ENCODE measurements at places on chromosomes 12 and 14.

DNA sequence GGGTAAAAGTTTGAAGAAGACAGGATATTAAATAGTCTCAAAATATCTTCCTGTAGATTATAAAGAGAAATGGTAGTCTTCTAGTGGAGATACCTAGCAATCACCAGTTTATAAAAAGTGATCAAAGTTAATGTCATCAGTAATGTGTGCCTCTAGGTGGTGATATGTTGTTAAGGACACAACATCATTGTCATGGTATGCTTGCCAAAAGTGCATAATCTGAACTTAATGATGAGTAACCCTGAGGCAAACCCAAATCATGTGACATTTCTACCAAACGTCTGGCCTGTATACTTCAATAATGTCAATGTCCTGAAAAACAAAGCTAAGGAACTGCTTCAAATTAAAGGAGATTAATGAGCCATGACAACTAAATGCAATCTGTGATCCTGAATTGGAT is 214.7 kb downstream of the PHLDA1 start:
- DNase-seq = no peak

- no peak for DNase-seq
These were observed 38.6 kb downstream of the NOC4L start for GRCh38 chr12:132182711-132183365.

DNA sequence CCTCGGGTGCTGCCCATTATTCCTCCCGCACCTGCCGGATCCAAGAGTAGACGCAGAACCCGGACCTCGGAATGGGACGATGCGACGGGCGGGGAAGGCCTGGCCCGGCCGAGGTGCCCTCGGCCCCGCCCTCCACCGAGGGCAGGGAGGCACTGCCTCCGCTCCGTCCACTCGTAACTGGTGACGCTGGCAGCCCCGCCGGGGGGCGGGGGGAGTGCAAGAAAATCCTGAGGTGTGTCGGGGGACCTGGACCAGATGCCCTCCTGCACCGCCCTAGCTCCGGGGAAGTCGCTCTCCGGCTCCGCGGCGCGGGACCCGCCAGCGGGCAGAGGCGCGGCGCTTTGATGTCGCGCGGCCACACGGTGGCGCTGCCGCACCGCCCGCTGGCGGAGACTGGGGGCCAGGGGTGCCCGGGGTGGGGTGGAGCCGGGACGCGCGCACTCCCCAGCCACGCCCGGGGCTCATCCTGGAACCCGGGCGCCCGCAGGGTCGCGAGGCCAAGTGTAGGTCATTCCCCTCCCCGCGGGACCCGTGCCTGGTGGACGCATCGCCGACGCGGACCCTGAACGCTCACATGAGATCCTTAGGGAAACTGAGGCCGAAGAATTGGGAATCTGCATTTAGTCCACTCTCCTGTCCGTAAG is 202.8 kb downstream of the TTC8 start:
- DNase-seq = peak; percentile 35

DNA sequence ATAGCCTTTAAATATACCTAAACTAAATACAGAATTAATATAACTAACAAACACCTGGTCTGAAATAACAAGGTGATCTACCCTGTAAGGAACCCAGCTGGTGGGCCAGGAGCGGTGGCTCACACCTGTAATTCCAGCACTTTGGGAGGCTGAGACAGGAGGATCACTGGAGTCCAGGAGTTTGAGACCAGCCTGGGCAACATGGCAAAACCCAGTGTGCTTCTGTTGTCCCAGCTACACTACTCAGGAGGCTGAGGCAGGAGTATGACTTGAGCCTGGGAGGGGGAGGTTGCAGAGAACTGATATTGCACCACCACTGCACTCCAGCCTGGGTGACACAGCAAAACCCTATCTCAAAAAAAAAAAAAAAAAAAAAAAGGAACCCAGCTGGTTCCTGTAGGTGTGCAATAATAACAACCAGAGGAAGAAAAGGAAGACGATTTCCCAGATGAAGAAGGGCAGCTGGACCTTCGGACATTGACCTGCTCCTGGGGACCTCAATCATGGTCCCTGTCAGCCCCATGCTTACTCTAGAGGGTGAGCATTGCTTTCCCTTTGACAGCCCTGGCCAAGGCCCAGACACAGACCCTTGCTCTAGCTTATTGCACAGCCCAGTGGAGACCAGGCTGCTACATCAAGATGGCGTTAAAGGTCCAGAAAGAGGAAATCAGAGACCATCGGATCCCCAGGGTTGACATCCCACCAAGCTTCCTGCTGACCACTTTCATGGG is 5.4 kb downstream of the FOS start:
- no peak for DNase-seq

DNA sequence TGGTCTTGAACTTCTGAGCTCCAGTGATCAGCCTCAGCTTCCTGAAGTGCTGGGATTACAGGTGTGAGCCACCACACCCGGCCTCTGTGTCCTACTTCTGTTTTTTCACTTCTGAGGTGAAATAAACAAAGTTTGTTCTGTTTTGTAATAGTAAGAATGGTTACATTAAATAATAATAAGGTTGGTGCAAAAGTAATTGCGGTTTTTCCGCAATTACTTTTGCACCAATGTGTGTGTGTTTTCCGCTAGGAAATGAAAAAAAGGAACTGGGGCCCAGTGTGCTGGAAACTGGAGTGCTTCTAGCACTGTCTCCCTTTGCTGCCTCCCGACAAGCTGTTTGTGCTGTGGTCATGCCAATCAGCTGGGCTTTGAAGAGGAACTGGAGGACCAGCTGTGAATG is 140.9 kb downstream of the NTS start:
- DNase-seq = no peak

DNA sequence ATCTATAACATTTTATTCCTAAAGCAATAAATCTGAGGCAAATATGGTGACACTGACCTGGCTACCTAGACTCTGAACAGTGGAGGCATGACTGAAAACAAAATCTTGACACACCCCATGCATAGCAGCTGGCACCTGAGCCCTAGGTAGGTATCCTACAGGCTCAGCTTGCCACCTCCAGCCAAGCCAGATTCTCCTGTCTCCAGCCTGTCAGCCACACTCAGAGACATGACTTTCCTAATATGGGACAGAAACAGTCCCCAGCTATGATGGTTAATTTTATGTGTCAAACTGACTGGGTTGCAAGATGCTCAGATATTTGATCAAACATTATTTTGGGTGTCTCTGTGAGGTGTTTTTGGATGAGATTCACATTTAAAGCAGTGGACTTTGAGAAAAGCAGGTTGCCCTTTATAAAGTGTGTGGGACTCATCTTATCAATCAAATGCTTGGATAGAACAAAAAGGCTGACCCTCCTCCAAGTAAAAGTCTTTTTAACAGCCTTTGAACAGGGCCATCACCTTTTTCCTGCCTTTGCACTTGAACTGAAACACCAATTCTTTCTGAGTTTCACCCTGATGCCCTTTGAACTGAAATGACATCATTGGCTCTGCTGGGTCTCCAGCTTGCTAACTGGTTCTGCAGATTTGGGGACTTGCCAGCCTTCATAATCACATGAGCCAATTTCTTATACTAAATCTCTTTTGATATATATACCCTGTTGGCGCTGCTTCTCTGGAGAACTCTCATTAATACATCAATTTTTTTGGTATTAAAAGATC is 125.4 kb downstream of the LLPH start:
- no peak for DNase-seq

GRCh38 chr12:67892259-67893021 is 96.8 kb upstream of the IFNG-AS1 start:
- DNase-seq = no peak

GRCh38 chr12:22628228-22628627 is 3.3 kb downstream of the ETNK1 start:
- DNase-seq = no peak

GRCh38 chr12:130825771-130826150 is 13.3 kb downstream of the STX2 start:
- DNase-seq = no peak
